ENCODE measurements at places on chromosomes 1 and 21. TPM values are rescaled to one million over a fixed set of nuclear protein-coding genes. Genes with fewer than 3 reads are reported as not detected.

DNALI1 gene
- 0.11 TPM for total RNA-seq

IRF6 gene
- total RNA-seq, result 1.7 TPM

GJA5 gene
- total RNA-seq, result not detected

SRGAP2 gene
- total RNA-seq, result 83.8 TPM

ADAM30 gene
- total RNA-seq, result not detected

CELA2B gene
- not detected for total RNA-seq

ADAMTS5 gene
- total RNA-seq, result not detected

RBM11 gene
- 3.5 TPM for total RNA-seq

DNA sequence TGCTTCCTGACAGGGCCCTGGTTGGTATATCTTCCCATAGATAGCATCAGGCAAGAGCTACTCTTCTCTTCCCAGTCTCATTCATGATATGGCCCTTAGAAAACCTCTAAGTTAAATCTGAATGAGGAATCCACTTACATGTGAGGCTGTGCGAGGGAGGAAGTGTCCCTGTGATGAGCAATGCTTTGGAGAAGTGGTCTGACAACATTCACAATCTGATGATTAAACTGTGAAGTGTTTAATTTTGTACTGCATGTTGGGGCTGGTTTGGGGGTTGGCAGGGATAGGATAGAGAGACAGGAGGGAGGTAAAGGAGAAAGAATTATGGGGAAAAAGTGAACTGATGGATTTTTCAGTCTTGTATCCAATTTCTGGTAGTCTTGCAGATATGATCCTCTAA is 421.2 kb upstream of the DAB1 start:
- DNase-seq, result no peak

DNA sequence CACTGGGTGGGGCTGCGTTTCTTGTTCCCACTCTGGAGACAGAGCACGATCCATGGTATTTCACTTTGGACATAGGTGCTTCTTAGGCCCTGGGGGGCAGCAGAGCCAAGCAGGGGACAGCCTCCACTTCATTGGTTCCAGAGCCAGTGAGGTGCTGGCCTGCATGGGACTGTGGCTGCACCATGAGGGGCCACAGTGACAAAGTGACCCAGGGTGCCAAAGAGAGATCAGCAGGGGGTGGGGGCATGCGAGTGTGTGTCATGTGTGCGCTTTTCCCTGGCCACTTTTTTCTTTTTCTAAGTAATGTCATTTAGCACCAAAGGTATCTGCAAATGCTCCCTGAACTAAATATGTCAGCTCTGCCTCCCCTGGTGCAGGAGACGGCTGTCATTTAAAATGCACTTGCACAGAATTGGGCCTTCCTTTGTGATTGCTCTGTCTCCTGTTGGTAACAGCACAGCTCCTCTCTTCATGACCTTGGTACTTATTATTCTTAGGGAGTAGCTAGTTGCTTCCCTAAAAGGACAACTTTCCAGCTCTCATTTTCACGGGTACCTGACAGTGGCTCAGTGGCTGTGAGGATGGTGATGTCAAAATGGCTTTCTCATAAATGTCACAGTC is 75.5 kb upstream of the VAMP3 start:
- no peak for DNase-seq

GRCh38 chr1:7550261-7550865 is 220.7 kb upstream of the VAMP3 start:
- no peak for DNase-seq

DNA sequence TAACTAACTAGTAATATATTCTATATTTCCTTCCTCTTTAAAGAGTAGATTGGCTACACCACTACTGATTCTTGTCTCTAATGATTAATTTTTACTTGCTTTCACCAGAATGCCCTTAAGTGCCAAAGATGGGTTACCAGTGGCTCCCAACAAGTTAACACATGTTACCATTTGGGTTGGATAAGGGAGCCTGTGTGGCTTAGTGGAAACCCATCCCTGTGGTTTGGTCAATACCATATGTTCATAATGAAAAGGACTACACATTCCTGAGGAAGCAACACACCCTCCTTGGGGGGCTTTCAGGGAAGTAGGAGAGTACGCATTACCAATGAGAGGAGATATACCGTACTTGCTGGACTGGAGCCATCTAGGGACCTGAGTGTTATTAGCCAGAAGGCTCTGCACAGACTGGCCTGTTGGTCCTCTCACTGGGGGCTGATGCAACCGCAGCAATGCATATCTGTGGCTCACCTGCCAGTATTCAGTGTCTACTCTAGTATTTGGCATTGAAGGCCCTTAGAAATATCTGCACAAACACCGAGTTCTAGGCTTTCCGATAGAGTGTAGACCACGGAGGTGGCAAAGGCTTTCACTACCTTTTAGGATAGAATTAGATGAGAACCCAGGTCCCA is 29.3 kb upstream of the PLXNA2 start:
- DNase-seq, result no peak

- DNase-seq, result no peak
Observed at GRCh38 chr1:52976183-52977035, 49.3 kb downstream of the SCP2 start.

Data from activated naive CD8-positive, alpha-beta T cell treated with anti-CD3 and anti-CD28 coated beads, Interleukin-2, amount 10 ng/mL, durations not matched to agents 7 days and 5 days (primary cell).